ENCODE measurements at places on chromosomes 16 and 17. TPM values are rescaled to one million over a fixed set of nuclear protein-coding genes. Genes with fewer than 3 reads are reported as not detected.

The KRT25 gene
- not detected for total RNA-seq

- DNase-seq: no peak
Measured at GRCh38 chr17:78278139-78278741, 46.8 kb downstream of the TMEM235 start.

The GP1BA gene
- total RNA-seq: not detected

The DNASE1L2 gene
- 1.2 TPM for total RNA-seq

The ABCC11 gene
- total RNA-seq: 0.44 TPM

GRCh38 chr17:79057737-79058385 is 16.8 kb upstream of the ENGASE start:
- DNase-seq: peak; percentile 42

The MYH3 gene
- 3.2 TPM for total RNA-seq

The OTOP2 gene
- not detected for total RNA-seq

The RAD51C gene
- 22.3 TPM for total RNA-seq

Measured in chondrocyte (in vitro differentiated cells).